Thoracic aorta (tissue), 2 donors: ENCODE measurements at places on chromosomes 11 and 22.

DNA sequence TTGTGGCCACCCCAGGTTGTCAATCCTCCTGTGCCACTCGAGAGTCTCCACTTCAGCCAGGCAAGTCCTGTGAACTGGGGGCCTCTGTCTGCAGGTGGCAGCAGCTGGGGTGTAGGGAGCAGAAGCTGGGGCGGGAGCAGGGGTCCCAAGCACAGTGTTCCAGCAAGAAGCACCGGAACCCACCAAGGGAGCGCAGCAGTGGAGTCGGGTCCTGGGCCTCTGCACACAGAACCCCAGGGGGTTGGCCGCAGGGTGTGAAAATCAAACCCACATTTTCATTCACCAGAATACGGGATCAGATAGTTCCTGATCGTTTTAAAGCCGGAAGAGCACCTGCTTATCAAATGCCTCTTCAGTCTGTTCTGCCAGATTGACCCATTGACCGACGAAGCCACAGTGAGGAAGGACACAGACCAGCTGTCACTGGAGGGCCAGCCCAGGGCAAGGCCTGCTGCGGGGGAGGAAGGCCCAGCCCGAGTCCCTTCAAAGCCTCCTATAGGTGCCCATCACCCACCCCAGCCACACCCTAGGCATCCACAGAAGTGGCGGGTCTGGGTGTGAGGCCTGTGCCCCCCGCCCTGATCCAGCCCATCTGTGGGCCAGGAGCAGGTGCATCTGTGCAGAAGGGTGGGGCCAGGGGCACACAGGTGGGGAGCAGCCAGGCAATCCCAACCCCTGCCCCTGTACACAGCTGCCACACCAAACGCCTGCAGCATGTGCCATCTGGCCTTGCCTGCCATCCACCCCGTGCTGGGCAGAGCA lies 34.1 kb downstream of the RSPH14 start:
- no peaks in the 10 kb centered on the region for H3K4me1 ChIP-seq
- H3K36me3 ChIP-seq, result no peaks in the 10 kb centered on the region
- no peak for DNase-seq
- no peaks in the 10 kb centered on the region for H3K27me3 ChIP-seq

DNA sequence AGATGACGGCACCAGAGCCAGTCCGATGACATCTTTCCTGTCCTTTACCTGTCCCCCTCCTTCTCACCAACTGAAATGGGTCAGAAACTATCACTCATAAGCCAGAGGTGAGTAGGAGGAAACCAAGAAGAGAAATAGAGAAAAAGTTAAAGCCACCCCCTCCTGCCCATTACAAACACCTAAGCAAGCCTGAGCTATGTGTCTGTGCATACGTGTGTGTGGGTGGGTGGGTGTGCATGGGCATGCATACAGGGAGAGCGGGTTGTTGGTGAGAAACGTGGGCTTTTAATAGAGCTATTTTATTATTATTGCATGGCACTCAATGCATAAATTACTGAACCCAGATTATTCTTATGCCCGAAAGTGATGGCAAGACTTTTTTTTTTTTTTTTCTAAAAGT lies 2.6 kb downstream of the PATE4 start:
- no peaks in the 10 kb centered on the region for H3K4me1 ChIP-seq
- no peak overlapping the region for H3K27ac ChIP-seq
- no peaks in the 10 kb centered on the region for H3K36me3 ChIP-seq
- DNase-seq, result no peak

DNA sequence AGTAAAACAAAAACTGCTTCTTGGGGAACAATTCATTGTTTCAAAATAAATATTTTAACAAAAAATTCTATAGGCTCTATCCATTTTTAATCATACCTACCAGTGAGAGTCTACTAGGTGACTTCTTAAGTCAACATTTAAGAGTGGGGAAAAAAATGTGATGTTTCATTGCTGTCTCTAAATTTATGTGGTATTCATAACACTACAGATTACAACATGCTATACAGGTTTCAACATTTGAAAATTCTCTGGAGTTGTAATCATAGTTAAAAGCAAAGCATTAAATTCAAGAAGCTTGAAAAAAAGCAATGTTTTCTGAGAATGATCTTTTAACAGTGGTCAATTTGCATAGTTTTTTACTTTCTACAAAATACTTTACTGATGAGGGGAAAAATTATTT lies 18.3 kb downstream of the SBF2 start:
- no peak overlapping the region for H3K4me3 ChIP-seq
- no peak for DNase-seq
- H3K36me3 ChIP-seq, result no peaks in the 10 kb centered on the region
- H3K27me3 ChIP-seq, result no peaks in the 10 kb centered on the region
- peaks cover 17% of the 10 kb centered on the region for H3K4me1 ChIP-seq

- H3K4me3 ChIP-seq, result peak overlapping the region; percentile 83
- no peak overlapping the region for H3K27ac ChIP-seq
- H3K4me1 ChIP-seq, result no peaks in the 10 kb centered on the region
- no peaks in the 10 kb centered on the region for H3K36me3 ChIP-seq
- H3K27me3 ChIP-seq, result no peaks in the 10 kb centered on the region
Observed at GRCh38 chr11:17350455-17351171, 987 bp upstream of the NCR3LG1 start.

GRCh38 chr11:84264066-84264465 lies 977.9 kb upstream of the CCDC90B start:
- no peaks in the 10 kb centered on the region for H3K36me3 ChIP-seq
- no peaks in the 10 kb centered on the region for H3K4me1 ChIP-seq
- H3K4me3 ChIP-seq, result no peak overlapping the region

DNA sequence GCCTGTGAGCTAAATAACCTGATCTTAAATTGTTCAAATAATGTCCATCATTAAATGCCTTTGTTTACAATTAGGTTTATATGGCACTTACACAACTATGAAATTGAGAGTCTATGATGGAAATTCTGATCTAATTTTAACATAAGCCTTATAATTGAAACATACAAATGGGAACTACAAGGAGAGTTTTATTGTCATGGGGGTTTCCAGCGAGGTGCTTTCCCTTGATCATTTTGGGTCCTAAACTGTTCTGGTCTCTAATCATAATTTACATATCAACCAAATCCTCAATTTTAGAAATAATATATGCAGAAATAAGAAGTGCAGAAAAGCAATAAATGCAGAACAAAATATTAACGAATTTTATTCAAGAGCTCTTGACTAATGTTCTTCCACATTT lies 44.9 kb downstream of the RRAS2 start:
- H3K4me3 ChIP-seq, result no peak overlapping the region
- H3K27me3 ChIP-seq, result no peaks in the 10 kb centered on the region
- H3K27ac ChIP-seq, result no peak overlapping the region
- H3K36me3 ChIP-seq, result no peaks in the 10 kb centered on the region
- peaks cover 21% of the 10 kb centered on the region for H3K4me1 ChIP-seq

GRCh38 chr22:50572965-50573364 lies 5.3 kb downstream of the CPT1B start:
- H3K4me1 ChIP-seq, result no peaks in the 10 kb centered on the region
- H3K4me3 ChIP-seq, result no peak overlapping the region
- H3K36me3 ChIP-seq, result no peaks in the 10 kb centered on the region
- DNase-seq, result no peak
- no peaks in the 10 kb centered on the region for H3K27me3 ChIP-seq

DNA sequence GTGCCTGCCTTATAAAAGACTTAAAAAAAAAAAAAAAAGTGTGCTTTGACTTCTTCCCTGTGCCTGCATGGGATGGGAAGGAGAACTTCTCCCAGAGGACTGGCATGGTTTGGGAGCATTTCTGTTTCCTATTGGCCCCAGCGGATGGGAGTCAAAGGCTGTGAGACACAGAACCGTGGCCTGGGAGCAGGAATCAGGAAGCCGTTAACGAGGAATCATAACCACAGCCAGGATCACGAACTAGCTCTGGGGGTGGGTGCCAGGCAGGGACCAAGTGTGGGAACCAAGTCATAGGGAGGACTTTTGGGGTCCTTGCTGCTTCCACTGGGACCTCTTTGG lies 526 bp downstream of the C1QTNF6 start:
- peaks cover 24% of the 10 kb centered on the region for H3K4me1 ChIP-seq
- peak overlapping the region; percentile 67 for H3K4me3 ChIP-seq
- H3K27me3 ChIP-seq, result no peaks in the 10 kb centered on the region
- H3K36me3 ChIP-seq, result no peaks in the 10 kb centered on the region
